MV-4-11 (cell line): ENCODE measurements at places on chromosomes 1 and 21.

GRCh38 chr1:160880216-160880615 lies 4.8 kb downstream of the ITLN1 start:
- no peak for DNase-seq

GRCh38 chr1:37502104-37502503 lies 12.5 kb downstream of the MEAF6 start:
- no peak for DNase-seq

DNA sequence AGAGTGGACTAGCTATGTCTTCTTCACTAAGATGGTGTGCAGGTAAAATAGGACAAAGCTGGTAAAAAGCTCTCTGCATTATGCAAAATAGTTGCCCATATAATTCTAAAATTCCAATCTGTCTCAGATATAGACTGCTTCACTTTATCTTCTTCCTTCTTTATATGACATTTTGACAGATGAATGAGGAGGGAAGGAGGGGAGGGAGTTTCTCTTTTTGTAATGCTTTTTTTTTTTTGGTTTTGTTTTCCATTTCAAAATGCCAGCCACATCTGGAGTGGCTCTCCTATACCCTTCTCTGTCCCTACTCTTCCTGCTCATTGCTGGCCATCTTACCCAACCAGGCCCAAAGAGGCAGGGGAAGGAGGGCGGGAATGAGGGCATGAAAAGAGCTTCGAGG lies 24.2 kb upstream of the JUN start:
- peak; percentile 5 for DNase-seq

- no peak for DNase-seq
Measured at GRCh38 chr1:19411612-19412011, 73.7 kb downstream of the CAPZB start.

GRCh38 chr1:27571439-27572018 lies 32.4 kb downstream of the AHDC1 start:
- peak; percentile 16 for DNase-seq

DNA sequence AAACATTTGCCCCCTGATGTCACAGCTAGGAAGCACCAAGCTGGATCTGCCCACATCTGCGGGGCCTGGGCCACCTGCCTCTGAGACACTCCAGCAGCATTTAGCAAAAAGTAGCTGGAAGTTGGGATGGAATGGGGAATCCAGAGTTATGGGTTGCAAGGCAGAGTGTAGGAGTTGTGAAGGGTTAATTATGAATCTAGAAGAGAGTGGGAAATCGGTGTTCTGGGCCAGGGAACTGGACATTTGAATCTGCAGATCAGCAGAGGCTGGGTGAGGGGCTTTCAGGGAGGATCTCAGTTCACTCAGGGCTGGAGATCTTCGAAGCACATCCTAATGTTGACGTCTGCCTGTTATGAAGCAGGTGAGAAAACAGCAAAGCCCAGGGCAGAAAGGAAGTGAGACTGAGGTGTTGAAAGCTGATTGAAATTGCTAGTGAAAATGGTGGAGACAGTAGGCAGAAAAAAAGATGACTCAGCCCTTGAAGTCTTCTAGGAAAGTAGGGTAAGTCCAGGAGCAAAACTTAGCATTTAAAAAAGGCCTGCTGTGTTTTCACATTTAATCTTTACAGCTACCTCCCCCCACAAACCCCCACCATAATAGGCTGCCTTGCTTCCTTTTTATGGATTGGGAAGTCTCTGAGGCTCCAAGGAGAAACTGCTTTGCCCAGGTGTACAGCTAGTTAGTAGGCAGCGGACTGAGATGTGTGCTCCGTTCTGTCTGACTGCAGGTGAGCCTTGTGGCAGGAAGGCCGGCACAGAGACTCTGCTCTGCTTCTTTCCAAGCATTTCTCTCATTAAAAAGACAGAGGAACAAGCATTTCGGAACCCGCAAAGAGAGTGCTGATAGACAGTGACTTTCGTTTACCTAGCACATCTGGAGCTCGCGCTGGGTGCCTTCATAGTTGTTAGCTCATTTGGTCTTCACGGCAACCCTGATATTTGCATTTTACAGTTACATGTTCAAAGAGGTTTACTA lies 7.2 kb downstream of the VANGL1 start:
- DNase-seq = no peak

DNA sequence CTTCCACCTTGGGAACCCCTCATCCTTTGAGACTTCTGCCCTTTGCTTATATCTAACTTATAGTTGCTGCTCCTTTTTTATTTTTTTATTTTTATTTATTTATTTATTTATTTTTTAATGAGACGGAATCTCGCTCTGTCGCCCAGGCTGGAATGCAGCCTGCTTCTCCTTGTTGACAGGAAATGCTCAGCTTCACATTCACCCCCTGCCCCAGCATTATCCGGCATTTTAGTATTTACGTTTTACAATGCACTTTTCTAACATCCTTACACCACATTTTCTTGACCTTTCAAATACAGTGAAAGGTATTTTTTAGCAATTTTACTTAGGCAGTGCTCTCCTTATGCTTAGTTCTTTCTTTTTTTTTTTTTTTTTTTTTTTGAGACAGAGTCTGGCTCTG lies 14.9 kb downstream of the CXADR start:
- no peak for DNase-seq

GRCh38 chr1:6601923-6602668 lies 573 bp downstream of the KLHL21 start:
- DNase-seq = no peak

GRCh38 chr1:65512383-65512782 lies 91.9 kb downstream of the LEPR start:
- no peak for DNase-seq

- peak; percentile 86 for DNase-seq
Measured at GRCh38 chr1:224726441-224727182, 110.5 kb downstream of the CNIH3 start.

DNA sequence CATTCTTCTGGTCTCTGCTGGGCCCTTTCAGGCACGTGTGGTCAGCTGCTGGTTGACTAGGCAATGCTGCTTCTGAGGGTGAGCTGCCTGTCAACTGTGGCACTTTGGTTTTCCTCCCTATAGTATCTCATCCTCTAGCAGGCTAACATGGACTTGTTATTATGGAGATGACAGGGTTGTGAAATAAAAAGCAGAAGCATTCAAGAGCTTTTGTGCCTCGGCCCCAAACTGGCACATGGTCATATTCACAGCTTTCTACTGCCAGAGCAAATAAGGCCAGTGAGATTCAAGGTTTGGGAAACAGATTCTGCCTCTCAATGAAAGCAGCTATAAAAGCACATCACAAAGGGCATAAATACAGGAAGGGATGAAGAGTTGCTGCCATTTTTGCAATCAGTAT lies 1.6 kb upstream of the ZNF124 start:
- DNase-seq = peak; percentile 63

GRCh38 chr1:204336421-204337035 lies 23.2 kb downstream of the PLEKHA6 start:
- no peak for DNase-seq

GRCh38 chr1:94874423-94874822 lies 52.5 kb downstream of the CNN3 start:
- no peak for DNase-seq

GRCh38 chr1:88001460-88001859 lies 672.8 kb downstream of the LMO4 start:
- DNase-seq = no peak

DNA sequence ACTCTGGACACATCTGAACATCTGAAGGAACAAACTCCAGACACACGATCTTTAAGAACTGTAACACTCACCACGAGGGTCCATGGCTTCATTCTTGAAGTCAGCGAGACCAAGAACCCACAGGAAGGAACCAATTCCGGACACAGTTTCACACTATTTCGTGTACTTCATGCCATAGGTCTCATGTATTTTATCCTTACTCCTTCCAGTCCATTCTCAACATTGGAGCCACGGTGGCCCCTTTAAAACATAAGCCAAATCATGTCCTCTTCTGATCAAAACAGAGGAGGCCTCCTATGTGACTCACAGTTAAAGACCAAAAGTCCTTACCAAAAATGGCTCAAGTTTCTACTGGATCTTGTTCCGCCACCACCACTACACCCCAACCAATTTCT lies 29.8 kb upstream of the RCOR3 start:
- DNase-seq = no peak

DNA sequence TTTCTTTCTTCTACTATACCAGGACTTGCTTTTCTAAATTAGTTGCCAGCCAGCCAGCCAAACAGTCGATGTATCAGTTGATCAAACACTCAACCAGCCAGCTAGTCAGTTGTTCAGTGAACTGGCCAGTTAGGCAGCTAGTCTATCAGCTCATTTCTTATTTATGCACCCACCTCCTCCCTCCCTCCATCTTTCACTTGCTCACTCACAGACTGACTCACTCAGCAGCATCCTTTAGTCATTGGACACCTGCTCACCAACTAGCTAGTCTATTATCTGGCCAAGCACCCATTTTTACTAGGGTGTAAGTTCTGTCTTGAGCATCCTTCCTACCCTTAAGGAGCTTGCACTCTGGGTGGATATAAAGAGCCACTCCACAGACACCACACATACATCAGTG lies 5.9 kb upstream of the SPRR4 start:
- DNase-seq = no peak

DNA sequence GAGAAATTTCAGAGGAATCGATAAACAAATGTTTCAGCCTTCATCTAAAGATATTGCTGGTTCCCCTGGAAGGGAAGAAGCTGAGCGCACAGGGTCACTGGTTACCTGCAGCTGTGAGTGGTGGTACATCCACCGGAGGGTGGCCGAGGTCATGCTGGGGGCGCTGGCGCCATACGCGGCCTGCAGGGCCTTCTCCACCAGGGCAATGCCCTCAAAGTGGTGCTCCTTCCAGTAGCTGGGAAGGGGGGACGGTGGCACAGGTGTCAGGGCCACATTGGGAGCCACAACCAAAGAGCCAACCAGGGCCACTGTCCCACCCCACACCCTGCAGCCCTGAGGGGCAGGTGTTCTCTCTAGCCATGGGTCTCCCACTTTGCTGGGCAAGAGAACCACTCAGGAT lies 4.7 kb downstream of the AKR7A3 start:
- no peak for DNase-seq

- DNase-seq = no peak
Measured at GRCh38 chr1:213082420-213083111, 31.5 kb downstream of the RPS6KC1 start.

DNA sequence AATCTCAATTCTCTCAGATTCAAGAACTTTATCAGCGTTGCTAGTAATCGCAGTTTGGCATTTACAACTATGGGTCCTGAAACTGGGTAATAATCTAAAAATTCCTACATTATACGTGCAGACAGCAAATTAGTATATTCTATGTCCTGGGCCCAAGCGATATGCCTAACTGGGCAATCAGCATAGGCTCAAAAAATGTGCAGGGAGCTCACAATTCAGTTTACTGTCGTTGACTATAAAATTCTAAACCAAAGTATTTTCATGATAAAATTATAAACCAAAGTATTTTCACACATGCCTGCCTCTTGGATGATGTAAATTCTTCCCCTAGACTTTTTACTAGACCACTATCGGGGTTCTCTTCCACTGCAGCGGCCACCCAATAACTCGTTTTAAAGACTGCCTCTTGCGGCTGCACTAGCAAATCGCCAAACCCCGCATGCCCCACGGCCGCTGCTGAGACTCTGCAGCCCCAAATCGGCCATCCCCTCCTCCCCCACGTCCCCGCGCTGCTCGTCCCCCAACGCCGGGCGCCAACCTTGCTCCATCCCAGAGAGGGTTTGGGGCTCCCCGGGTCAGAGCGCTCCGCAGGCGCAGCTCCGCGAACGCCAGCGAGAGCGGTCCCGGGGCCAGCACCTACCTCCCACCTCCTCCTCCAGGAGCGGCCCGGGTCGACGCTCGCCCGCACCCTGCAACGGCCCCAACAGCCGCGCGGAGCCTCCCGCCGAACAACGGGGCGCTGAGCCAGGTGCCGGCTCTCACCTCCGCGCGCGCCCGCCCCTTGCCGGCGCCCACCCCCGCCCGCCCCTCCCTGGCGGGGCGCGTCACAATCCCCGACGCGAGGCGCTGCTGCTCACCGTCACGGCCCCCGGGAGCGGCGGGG lies 506 bp downstream of the SSX2IP start:
- DNase-seq = peak; percentile 6

DNA sequence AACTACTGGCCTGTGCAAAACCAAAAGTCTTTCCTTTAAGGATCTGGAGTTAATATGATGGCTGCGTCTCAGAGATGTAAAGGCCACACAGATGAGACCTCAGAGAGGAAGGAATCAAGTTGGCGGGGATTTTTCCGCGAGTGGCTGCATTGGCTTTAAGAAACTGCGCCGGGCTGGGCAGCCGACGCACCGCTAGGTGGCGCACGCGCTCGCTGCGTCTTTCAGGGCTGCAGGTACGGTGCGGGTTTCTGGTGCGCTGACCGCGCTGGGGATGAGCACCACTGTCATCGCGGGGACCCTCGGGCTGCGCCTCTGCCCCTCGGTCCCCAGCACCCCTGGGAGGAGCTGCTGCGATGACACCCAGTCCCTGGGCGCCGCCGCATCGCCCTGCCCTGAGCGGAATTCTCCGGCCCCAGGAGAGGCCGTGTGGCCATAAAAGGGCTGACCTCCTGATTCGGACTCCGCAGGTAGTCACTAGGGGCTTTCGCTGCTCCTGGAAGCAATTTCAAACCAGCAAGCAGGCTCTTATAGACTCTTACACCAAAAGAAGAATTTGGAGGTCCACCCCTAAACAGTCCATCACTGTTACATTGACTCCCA lies 241.0 kb downstream of the KCNJ6 start:
- DNase-seq = no peak

- peak; percentile 55 for DNase-seq
Measured at GRCh38 chr1:40036574-40036973, 4.0 kb upstream of the CAP1 start.
